ENCODE measurements at places on chromosomes 7 and 10.
A peak's percentile ranks its signal among the peaks of the same experiment; 100 is the strongest.

DNA sequence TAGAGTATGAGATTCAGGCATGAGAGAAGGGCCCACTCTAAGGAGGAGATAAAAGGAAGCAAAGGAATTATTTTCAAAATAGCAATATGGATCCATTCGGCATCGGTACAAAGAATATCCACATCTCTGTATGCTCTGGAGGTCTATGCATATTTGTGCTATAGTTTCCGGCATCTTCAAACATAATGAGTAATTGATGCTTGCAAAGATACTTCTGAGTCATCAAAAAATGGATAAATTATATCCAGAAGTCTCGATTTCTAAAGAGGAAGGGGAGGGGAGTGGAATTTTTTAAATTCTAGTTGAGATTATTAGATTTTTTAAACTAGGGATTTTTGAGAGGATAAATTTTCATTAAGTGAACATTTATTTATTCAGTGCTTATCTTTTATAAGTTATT is 72.9 kb upstream of the KIAA1217 start:
- no peak for DNase-seq

- peak; percentile 80 for DNase-seq
These were observed 4.2 kb downstream of the SMARCD3 start for GRCh38 chr7:151244196-151244840.

DNA sequence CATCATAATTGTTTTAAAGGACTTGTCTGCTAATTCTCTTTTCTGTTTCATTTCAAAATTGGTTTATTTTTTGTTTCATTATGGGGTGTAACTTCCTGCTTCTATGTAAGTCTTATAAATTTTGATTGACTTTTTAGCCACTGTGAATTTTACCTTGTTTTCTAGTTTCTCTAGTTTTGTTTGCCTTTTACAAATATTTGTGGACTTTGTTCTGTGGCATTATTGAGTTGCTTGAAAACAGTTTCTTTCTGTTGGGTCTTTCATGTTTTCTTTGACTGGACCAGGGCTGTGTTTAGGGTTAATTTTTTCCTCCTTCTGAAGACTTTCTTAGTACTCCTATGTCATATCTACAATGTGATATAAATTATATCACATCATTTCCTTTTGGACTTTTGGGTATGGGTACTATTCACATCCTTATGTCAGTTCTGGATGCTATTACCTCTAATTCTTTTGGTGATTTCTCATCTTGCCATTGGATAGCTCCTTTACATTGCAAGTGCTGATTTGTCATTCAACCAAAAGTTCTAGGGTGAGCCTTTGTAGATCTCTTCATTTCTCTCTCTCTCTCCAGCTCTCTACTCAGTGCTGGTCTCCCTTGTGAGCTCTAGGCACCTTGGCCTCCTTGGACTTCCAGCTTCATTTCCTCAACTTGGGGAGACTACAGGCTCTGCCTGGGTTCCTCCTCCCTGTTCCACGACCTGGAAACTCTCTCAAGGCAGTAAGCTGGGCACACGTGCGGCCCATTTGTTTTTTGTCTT is 36.9 kb downstream of the MLLT10 start:
- DNase-seq, result no peak

GRCh38 chr7:27179030-27179429 is 4.9 kb upstream of the HOXA10 start:
- peak; percentile 50 for DNase-seq

- DNase-seq, result no peak
These were observed 237.7 kb upstream of the CCDC6 start for GRCh38 chr10:60144099-60144498.

- DNase-seq, result no peak
These were observed 22.0 kb downstream of the TES start for GRCh38 chr7:116232350-116232749.

GRCh38 chr10:109480836-109481235 is 442.5 kb downstream of the XPNPEP1 start:
- no peak for DNase-seq

- DNase-seq, result no peak
These were observed 7.8 kb upstream of the CCNY start for GRCh38 chr10:35328404-35329037.

DNA sequence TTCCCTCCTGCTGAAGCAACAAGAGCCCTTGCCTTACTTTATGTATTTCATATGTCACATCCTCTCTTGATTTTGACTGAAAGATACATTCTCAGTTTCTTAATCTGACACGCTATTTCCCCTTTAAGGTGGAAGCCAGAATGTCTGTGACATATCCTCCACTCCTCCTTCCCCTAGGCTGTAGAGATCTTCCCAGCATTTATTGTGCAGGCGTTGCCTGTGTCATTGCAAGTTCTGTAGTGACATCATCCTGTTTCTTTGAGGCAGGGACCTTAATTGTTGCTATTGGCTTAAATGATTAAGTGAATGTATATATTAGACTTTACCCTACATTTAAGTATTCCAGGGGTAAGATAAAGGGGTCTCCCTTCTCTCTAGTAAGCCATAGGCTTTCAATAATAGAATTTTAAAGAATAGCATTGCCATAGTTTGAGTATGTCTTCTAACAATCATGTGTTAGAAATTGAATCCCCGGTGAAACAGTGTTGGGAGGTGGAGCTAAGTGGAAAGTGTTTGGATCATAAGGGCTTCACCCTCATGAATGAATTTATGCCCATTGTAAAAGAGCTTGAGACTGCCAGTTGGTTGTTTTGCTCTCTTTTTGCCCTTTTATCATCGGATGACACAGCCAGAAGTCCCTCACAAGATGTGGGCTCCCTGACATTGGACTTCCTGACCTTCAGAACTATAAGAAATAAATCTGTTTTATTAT is 189.5 kb upstream of the CDC14C start:
- no peak for DNase-seq

- no peak for DNase-seq
These were observed 143.4 kb downstream of the SGMS1 start for GRCh38 chr10:50480054-50481007.

DNA sequence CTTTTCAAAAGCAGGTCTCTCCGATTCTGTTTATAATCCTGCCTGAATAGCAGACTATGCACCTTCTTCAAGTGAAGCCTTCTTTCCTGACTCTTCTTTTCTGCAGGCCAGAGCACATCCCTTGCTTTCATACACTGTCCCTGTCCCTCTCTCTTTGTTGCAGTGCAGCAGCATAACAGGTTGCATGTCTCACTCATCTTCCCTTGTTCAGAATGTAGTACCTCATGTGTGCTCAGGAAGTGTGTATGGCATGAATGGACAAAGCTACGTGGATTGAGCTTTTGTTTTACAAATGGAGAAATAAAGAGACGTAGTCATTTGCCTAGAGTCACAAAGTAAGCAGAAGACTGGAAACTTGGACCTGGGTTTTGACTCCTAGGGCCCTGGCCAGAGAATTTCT is 68.0 kb downstream of the PTPRZ1 start:
- DNase-seq, result peak; percentile 5

GRCh38 chr7:93757426-93757825 is 133.1 kb downstream of the TFPI2 start:
- no peak for DNase-seq

DNA sequence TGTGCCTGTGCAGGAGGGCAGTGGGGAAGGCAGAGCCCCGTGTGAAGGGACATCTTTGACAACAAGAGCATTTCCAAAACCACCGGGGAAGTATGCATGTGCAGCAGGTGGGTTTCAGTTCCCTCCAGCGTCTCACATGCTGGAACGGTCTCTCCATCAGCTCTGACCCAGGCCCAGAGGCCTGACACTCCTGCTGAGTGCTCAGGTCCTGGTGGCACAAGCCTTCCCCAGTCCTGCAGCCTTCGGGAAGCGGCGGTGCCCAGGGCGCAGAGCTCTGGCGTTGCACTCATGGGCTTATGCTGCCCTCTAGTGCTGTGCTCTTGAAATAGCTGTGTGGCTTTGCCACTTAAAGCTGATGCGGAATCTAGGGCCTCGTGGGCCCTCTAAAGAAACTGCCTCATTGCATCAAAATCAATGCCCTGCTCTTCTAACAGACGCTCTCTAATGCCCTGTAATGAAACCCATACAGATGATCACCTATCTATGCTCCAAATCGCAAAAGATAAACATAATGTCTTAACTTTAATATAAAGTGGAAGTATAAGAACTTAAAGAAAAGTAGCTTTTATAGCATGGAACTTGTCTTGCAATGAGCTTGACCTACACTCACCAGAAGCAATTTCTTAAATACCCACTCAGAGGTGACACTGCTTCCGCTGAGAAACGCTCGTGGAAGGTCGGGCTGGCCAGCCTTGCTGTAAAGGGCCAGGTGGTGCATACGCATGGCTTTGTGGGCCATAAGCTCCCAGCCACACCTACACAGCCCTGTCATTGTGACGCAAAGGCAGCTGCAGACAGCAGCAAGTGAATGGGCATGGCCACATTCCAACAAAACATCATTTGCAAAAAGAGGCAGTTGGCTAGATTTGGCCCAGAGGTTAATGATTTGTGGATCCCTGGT is 38.6 kb downstream of the CLRN3 start:
- DNase-seq, result peak; percentile 48

DNA sequence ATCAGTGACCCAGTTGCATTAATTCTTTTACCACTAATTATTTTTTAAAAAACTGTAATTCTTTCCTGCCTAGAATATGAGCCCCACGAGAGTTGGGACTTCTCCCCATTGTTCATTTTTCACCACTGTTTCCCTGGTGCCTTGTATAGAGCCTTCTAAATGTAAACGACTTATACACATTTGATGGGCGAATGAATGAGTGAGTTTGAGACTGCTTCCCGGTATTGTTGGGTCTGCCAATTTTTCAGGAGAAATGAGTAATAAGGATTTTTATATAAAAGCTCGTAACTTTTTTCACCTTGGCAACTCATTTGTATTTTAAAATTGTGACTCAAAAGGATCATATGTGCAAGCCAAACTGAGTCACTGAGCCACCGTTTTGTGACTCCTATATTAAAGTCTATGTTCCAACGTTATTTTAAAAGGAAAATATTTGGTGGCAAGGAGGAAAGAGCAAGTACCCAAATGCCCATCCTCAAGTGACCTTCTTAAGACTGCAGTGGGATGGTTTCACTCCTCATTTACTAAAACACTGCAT is 621.3 kb downstream of the KCNMA1 start:
- DNase-seq, result no peak

DNA sequence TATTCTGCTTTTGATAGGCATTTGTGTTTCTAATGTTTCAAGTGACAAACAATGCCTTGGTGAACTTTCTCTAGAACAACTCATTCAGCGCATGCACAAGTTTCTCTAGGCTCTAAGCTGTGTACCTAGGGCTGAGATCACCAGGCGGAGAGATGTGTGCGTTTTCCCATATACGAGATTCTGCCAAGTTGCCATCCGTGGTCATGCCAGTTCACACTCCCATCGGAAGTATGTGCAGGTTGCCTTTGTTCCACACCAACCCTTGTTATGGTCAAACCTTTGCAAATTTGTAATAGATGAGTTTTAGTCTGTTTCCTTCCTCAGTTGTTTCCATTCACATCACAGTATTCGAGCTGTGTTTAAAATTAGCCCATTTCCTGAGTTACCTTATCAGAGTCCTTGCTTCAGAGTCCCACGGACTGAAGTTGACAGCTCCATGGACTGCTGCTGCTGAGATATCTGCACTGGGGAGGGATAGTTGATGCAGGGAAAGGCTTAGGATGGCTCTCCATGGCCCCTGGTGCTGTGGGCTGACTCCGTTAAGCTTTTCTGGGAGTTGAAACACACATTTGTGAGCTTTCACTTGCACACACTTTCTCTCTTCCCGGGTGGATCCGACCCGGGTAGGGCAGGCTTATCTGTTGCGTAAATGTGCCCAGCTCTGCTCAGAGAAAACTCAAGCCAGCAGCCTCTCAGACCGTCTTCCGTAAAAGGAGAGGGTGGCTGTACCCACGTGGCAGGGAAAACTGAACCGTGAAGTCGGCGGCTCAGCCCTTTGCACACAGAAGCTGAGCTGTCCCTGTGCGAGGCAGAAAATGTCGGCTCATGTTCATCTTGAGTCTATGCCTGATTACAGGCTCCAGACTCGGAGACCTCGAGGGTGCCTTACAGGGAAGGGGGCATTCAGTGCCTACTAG is 49.4 kb downstream of the HK1 start:
- peak; percentile 80 for DNase-seq

- DNase-seq, result no peak
These were observed 77.9 kb upstream of the LRRN3 start for GRCh38 chr7:111012799-111013675.

- no peak for DNase-seq
These were observed 5.2 kb downstream of the LGI1 start for GRCh38 chr10:93762979-93763391.

- DNase-seq, result no peak
These were observed 224.2 kb downstream of the MLLT10 start for GRCh38 chr10:21758239-21758638.

GRCh38 chr10:22564060-22564459 is 150.3 kb downstream of the PIP4K2A start:
- DNase-seq, result no peak

DNA sequence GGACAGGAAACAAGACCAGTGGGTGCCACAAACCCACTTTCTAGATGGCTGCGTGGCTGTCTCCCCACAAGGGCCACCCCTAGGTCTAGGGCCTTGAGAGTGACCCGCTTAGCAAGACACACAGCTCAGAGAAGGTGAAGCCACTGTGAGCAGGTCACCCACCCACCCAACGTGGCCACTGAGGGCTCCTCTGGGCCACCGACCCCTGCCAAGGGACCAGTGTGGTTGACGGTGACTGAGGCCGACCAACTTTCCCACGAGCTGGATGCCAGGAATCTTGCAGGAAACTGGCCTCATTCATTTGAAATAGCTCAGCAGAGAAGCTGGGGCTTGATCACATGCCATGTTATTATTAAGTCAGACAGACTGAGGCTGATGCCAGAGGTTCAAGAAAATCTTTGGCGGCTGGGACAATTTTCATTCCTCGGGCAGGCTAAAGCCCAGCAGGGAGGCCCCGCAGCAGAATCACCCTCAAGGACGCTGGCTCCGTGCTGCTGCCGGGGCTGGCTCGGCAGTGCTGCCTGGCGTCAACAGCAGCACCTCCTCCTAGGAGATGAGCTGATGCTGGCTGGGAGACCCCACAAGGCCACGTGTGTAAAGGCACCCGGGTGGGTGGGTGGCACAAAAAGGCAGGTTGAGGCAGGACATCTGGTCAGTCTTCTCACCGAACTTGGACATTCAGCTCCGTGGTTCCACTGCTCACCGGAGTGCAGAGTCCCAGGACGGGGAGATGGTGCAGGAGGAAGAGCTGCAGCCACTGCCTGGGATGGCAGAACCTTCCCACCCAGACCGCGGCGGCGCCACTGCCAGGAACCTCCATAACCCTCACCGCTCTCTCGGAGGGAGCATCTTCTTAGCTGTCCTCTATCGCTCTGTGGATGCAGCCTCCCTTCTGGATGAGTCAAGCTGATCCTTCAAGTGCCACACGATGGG is 57.8 kb downstream of the ZRANB1 start:
- DNase-seq, result no peak
